T-helper 2 cell (primary cell): ENCODE measurements at places on chromosomes 6 and 20.

GRCh38 chr6:164640956-164641355, 668.4 kb downstream of the C6orf118 start:
- DNase-seq: no peak

GRCh38 chr20:16877053-16877554, 128.9 kb downstream of the OTOR start:
- DNase-seq: no peak

DNA sequence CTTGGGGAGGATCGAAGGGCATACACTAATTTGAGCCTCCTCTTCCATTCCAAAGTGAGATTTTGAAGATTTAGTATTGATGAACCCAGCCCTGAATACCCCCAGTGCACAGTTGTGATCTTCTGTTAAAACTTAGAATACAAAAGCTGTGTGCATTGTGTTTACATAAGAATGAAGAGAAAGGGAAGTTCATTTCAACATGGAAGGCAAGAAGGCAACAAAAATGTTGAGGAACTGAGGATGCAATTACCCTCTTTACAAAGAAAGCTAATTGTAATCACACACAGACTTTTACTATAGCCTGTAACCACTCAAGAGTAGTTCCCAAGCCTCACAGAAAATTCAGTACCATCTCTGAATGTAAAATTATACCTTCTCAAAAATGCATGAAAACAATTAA, 49.3 kb downstream of the GFOD1 start:
- no peak for DNase-seq

DNA sequence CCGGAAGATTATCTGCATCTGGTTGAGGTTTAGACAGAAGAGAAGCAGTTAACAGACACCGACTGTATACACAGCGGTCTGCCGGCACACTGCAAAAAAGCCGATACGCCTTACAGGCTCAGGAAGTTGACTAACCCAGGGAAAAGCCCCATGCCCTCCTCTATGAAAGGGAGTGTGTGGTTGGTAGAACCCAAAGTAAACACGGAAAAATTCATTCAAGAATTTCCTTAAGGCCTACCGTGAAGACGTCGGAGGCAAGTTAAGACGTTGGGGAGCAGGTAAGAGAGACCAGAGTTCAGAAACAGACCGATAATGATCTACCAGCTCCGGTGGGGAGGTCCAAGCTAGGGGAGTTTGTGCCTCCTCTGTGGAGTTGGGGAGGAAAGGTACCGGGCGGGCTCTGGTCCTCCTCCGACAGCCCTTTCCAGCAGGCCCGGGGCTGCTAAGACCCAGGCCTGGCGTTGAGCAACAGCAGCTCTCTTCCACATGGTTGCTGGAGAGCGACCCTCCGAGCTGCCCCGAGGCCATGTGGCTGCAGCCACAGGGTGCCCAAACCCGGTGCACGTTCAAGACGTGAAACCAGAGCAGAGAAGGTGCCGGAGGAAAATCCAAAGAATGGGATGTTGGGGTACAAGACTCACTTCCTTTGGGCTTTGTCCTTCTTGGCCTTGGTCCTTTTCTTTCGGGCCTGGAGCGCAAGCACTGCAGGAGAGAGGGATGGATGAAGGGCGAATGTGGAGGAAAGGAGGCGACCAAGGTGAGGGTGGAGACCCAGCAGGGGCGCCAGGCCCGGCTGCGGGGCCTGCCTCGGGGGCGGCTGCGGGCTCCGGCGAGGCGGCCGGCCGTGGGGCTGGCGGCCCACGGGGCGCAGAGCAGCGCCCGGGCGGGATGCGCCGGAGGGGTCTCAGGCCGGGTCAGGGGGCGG, 809 bp downstream of the SRPK1 start:
- peak; percentile 38 for DNase-seq

DNA sequence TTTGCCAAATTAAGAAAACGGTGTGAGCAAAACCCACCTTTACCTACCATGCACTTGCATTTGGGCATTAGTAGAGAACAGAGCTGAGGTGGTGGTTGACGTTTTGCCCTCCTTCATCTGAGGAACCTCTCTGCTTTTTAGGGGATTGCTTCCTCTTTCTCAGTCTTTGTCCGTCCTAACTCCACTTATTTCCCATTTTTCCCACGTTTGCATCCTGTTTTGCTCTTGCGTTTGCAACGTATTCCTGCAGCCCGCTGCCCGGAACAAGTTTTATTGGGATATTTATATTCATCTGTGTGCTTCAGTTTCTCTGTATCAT, 374 bp upstream of the SERINC1 start:
- no peak for DNase-seq

DNA sequence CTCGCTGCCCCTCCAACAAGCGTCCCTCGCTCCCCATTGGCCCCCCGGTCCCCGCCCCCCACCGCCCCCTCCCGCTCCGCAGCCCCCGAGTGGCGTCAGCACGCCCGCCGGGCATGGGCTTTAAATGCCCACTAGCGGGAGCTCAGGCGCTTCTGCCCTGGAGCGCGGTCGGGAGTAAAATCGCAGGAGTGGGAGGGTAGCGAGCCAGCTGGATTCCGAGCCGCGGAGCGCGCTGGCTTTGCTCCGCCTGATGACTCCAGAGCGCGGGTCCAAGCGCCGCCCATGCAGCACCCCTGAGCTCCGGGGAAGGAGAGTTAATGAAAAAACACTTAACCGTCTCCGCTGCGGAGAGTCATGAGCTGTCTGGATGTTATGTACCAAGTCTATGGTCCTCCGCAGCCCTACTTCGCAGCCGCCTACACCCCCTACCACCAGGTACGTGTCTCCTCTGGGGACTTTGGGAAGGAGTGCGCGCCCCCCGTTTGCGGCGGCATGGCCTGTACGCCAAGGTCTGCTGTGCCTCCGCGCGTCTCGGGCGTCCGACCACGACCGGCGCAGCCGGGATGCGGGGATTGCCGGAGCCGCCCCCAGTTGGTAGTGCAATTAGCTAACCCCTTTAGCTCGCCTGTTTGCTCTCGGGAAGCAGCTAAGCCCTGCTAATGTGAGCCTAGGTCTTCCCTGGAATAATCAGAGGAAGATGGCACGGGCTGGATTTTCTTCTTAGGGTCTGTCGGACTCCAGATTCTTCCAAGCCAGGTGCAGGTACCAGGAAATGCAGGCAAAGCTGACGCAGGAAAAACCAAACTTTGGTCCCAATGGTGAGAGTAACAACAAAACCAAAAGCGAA, at the start of gene VGLL2:
VGLL2 (plus strand) TSS at position 149 of the 847 bp plus-strand sequence; CDS start at position 355, 206 bp downstream.
- DNase-seq: peak; percentile 11

DNA sequence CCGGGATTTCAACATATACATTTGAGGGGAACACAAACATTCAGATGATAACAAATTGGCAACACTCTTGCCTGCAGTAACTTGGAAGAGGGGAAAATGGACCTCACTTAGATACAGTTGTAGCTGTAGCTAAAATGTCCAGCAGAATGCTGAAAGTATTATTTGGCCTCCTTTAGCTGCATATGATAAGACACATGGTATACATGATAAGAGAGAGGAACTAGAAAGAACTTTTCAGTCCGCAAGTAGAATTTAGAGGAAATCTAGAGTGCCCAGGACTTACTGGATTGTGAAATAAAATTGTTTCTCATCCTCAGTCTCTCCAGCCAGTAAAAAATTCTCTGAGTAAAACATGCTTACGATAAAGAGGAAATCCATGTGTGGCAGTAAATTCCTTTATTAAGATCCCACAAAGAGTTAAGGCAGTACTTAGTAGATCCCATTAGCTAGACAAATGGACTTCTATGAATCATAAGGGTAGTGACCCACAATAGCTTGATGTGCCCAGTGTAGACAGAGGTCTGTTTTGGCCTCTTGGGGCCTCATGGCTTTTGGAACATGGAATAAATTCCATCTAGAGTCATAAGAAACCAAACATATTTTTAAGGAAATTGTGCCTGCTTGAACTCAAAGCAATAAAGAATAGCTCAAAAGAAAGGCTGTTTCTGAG, 87.9 kb upstream of the RBM24 start:
- no peak for DNase-seq

- no peak for DNase-seq
Measured at GRCh38 chr6:140045116-140045515, 670.7 kb upstream of the CITED2 start.

DNA sequence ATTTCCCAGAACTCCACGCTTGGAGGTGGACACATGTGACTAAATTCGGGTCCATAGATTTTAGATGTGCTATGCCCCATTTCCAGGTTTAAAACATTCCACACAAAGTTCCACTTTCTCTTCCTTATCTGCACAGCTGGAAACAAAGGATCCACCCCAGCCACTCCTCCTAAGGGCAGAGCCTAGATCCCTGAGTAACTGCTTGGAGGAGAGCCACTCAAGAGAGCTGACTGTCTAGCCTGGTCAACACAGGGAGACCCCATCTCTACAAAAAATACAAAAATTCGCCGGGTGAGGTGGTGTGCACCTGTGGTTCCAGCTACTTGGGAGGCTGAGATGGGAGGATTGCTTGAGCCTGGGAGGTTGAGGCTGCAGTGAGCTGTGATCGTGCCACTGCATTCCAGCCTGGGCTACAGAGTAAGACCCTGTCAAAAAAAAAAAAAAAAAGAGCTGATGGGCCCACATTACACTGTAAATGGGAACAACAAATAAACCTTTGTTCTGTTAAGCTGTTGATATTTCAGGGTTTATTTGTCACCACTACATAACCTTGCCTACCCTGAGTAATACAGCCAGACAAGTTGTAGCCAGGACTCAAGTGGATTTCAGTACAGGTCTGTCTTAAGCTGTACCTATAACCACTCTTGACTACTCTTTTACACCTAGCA, 25.8 kb upstream of the SNRPC start:
- no peak for DNase-seq

DNA sequence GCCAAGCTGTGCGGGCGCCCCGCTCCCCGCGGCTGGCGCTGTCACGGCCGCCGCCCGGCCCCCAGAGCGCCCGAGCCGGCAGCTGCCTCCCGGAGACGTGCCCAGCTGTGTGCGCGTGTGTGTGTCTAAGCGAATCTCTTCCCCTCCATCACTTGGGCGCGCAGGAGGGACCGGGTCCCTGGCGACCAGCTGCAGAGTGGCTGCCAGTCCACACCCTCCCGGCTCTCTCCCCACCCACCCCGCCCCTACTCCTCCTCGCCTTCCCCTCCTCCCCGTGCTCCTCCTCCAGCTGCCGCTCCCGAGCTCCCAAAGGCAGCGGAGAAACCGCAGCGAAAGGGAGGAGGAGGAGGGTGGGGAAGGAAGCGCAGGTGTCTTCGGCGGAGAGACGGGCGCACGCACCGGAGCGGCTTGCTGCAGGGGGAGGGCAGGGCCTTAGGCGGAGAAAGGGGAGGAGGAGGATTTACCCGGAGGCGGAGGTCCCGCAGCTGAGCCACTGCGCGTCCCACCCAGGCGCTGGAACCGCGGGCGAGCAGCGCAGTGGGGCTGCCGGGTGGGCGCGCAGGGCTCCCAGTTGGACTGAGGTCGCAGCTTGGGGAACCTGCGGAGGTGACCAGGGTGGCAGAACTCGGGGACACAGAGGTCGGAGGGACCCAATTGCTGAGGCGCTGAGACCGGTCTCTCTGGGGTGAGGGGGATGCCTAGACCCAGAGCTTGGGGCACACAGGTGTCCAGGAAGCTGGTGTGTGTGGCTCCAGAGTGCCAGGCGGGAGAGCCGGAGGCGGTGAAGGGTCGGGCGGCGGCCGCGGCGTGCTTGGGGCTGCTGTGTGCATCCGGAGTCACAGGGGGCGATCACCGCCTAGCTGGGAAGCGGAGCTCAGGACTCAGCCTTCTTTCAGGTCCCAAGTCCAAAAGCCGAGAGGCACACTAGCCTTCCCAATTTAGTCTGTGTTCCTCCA, at the start of gene HS3ST5:
HS3ST5 (minus strand) TSS at position 198 of the 956 bp plus-strand sequence. CDS start 280,178 bp downstream, outside the sequence.
- no peak for DNase-seq

GRCh38 chr6:11224966-11225463, 7.5 kb downstream of the NEDD9 start:
- DNase-seq: no peak

DNA sequence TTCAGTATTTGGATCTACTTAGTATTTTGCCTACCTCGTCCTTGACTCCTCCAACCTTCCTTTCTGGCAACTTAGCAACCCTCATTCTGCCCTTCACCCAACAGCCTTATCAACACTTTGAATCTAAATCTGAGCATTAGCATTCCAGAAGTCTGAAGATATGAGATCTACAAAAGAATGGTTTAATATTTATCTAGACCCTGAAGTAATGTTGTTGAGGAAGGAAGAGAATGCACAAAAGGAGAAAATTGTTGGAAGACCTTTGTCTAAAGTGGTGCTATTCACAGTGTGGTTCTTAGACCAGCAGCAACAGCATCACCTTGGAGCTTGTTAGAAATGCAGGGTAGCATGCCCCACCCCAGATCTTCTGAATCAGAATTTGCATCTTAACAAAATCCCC, 198.2 kb upstream of the PLCB4 start:
- no peak for DNase-seq

DNA sequence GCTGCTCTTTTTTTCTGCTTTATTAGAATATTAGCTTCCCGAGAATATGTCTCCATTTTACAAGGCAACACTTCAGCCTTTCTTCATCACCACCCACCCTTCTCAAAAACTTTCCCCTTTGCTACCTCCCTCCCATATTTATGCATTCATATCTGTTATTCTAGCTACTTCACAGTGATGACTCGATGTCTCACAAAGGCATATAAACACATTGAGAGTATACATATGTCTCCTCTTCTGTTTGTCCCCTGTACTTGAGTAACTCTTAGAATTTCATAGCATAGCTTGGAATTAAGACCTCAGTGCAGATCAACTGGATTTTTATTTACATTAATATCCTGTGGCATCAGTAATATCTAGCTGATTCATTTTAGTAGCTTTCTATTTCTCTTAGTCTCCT, 6.5 kb downstream of the RNF144B start:
- no peak for DNase-seq

DNA sequence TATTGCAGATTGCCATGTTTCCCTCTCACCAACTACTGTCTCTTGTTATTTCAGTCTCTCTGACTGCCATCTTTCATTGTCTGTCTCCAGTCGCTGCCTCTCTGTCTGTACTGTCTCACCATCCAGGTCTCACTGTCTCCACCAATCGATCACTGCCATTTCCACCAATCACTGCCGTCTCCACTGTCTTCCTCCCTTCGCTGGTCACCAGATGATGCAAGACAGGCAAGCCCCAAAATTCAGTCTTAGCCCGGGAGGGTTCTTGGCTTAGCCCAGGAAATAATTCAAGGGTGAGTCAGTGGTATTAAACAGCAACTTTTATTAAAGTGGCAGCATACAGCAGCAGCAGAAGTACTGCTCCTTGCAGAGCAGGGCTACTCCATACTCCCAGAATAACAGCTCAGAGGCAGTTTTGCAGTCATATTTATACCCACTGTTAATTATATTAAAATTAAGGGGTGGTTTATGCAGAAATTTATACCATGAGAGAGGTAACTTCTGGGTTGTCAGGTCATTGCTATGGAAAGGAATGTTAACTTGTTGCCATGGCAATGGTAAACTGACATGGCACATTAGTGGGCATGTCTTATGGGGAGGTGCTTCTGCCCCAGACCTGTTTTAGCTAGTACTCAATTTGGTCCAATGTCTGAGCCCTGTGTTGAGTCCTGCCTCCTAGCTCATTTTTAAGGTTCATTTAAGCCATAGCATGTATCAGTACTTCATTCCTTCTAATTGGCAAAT, 23.0 kb upstream of the ECHDC1 start:
- DNase-seq: no peak

GRCh38 chr6:157403686-157404051, 22.7 kb downstream of the ZDHHC14 start:
- no peak for DNase-seq

- no peak for DNase-seq
Measured at GRCh38 chr6:166556863-166557322, 29.6 kb downstream of the RAMACL start.

- DNase-seq: no peak
Measured at GRCh38 chr20:35893942-35894341, 60.4 kb downstream of the SCAND1 start.

GRCh38 chr6:24408719-24409410, 6.1 kb downstream of the MRS2 start:
- DNase-seq: no peak

- DNase-seq: no peak
Measured at GRCh38 chr20:47785311-47785853, at the start of gene SULF2. SULF2 (minus strand) TSS chr20:47785481; CDS start chr20:47757363, 28,118 bp downstream.
